GM12865 (cell line): ENCODE measurements at places on chromosomes 1 and 21.

GRCh38 chr21:34865400-34866241 lies 183.5 kb downstream of the RUNX1 start:
- DNase-seq: peak; percentile 94

DNA sequence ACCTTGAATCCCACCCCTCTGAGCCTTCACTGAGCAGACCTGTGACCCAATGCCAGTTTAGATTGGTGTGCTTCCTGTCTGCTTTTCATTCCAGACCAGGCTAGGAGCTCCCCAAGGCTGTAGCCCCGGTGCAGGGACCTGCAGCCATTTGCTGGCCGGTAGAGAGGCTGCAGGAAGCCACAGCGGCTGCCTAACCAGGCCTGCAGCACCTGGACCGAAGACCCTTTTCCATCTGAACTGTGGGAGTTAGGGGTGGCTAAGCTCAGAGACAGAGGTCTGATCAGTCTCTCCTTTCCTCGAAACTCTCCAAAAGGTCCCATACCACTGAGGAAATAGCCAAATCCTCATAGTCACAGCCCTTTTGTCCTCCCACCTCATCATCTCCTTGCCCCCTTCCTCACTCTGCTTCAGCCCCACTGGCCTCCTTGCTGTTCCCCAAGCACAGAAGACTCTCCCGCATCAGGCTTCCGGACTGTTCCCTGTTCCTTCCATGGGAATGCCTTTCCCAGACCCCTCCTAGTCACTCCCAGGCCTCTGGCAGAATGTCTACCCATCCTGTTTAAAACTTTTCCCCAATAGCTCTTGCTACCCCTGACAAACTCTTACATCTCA lies 674 bp upstream of the TTC4 start:
- no peak for DNase-seq

GRCh38 chr1:156693848-156694689 lies 11.3 kb downstream of the CRABP2 start:
- DNase-seq: no peak

DNA sequence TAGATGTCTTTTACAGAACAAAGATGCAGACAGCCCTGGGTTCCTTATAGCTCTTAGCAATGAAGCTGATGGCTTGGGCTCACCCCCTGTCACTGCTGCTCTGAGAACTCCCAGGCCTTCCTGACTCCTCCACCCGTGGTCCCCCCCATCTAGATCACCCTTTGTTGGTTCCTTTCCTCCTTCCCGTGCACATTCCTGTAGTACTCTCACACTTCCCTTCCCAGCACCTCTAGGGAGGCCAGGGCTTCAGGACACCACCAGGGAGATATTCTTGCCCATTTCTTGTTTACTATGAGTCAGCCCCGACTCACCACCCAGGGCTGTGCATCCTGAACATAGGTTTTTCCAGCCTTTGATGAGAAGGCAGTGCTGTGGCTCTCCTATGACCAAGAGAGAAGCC lies 14.4 kb upstream of the NOS1AP start:
- no peak for DNase-seq

GRCh38 chr1:175935566-175936115 lies 192.2 kb upstream of the TNR start:
- no peak for DNase-seq

- peak; percentile 56 for DNase-seq
Observed at GRCh38 chr1:110259770-110260169, 49.7 kb downstream of the KCNC4 start.

GRCh38 chr1:70042090-70042731 lies 163.2 kb downstream of the LRRC40 start:
- DNase-seq: no peak

- DNase-seq: peak; percentile 68
Observed at GRCh38 chr1:166164995-166165660, 1.7 kb downstream of the FAM78B start.

GRCh38 chr1:30033256-30034104 lies 689.9 kb downstream of the MATN1 start:
- no peak for DNase-seq

DNA sequence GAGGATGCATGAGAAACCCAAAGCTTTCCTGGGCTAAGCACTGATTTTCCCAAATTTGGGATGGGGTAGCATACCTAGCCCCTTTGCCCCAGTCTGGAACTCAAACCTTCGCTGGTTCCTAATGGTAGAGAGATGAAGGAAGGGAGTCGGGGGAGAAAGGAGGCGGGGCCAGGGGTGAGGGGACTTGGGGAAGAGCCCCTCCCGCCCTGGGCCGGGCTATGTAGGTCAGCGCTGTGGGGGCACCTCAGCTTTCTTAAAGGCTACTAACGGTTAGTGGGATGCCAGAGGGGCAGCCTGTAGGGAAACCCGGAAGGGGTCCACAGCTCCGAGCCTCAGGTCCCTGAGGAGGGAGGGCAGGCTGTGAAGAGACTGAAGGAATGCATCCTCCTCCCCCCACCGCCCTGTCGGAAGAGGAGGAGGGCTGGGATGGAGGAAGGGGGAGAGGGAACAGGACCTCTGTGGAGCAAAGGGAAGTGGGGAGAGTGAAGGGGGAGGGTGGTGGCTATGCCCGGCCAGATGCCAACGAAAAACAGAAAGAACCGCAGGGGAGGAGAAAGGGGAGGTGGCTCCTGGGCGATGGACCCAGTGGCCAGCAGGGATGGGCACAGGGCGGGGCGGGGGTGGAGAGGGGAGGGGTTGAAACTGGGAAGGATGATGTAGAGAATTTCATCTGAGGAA lies 1.3 kb downstream of the CADM3 start:
- DNase-seq: no peak

GRCh38 chr1:235516862-235517446 lies 12.7 kb upstream of the B3GALNT2 start:
- DNase-seq: peak; percentile 55

DNA sequence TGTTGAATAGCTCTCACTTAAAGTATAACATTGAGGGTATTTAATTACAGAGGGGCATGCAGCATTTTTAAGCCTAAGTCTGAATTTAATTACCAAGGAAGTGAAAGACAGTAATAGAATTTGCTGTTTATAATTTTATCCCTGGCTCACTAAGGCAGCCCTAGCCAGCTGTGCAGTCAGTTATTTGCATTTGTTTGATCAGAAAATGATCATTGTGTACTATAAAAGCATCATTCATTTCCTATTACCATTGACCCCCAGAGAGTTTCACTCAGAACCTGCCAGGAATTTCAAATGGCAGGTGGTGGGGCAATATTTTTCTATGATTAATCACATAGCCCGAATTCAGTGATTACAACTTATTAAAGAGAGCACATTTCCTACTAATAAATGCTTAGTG lies 277.1 kb upstream of the KAZN start:
- DNase-seq: no peak

DNA sequence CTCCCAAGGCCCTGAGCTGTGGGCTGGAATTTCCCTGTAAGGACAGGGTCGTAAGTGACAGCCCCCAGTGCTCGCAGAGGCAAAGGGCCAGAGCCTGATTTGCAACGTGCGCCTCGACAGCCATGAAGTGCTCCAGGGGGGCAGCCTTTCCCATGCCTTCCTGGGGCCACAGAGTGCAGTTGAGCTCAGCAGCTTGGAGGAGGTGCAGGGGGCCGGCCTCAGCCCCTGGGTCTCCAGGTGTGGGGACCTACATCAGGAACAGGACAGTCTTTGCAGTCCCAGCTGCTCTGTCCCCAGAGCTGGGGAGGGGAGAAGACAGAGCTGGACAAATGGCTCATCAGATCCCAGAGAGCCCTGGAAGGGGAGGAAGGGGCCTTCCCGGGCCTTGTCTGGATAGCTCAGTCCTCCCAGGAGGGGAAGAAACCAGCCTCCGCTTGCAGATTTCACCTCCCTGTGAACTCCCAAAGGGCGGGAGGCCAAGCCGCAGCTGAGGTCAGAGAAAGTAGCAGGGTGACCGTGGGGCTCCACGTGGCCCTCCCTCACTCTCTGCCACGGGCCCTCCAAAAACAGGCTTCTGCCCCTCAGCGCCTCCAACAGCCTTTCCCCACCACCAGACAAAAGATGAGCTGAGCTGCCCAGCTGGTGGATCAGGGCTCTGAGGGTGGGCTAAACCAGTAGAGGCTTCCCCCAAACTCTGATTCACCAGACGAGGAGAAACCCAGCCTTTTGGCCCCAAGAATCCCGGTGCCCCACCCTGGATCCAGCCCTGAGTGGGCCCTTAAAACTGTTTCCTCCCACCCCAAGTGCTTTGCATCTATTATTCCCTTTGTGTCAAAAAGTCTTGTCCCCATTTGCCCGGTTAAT lies 76.5 kb downstream of the DHRS3 start:
- DNase-seq: no peak

DNA sequence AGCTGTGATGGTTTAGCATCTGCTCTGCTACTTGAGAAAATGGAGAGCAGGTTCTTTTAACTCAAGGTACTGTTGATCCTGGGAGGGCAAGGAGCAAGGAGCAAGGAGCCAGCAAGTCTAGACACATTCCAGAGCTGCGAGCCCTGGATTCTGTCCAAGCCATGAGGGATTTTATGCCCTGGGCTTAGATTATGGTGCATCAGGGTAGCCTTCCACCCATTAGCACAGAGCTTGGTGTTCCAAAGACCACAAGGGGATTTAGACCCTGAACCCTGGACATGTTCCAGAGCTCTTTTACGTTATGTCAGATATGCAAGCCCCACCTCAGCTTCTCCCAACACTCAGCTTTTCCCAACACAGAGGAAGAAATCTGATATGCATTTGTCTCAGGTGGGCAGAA lies 2.0 kb upstream of the OR14I1 start:
- no peak for DNase-seq

- DNase-seq: no peak
Observed at GRCh38 chr21:36260802-36261201, 59.2 kb upstream of the MORC3 start.

GRCh38 chr1:31752258-31752657 lies 11.9 kb downstream of the ADGRB2 start:
- DNase-seq: no peak

GRCh38 chr1:165628147-165628822 lies 2.7 kb upstream of the MGST3 start:
- DNase-seq: no peak

DNA sequence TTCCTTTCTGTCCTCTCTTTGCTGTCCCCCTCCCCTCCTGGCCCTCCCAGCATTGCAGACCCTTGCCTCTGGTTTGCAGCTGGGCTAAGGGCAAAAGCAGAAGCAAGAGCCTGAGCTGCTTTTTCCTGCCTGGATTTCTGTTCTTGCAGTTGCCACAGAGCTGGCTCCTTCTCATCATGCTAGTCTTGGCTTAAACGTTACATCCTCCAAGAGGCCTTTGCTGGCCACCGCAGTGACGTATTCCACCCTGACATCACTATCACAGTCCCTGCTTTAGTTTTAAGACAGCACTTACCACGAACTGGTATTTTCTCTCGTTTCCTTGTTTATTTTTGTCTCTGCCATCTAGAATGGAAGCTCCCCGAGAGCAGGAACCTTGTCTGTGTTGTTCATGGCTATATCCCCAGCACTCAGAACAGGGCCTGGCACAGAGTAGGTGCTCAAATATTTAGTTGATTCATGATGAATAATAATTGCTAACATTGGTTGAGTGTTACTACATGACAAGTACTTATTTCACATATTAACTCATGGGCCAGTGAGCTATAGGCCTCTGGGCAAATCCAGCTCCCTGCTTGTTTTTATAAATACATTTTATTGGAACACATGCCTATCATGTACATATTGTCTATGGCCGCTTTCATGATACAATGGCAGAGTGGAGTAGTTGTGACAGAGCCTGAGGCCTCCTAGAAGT lies 13.2 kb upstream of the CSF1 start:
- no peak for DNase-seq

GRCh38 chr1:178066296-178066907 lies 27.5 kb upstream of the RASAL2 start:
- no peak for DNase-seq

- DNase-seq: no peak
Observed at GRCh38 chr1:81820765-81821164, 20.0 kb downstream of the ADGRL2 start.

DNA sequence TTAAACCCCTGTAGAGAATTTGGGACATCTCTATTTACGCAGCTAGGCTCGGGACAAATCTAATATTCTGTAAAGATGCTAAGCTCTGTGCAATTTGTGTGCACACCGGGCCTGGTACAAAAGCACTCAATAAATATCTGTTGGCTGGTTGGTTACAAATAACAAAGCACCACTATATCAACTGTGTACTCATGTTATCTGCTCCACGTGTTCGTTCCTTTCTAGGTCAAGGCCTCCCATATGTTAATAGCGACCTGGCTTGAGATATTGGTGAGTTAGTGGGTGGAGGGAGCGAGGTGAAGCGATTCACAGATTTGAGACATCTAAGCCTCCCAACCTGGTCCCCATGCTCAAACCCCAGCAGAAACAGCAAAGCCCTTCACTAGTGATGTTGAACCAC lies 47.1 kb upstream of the KAZN start:
- DNase-seq: no peak

GRCh38 chr1:246750752-246751151 lies 26.5 kb downstream of the SCCPDH start:
- DNase-seq: no peak

DNA sequence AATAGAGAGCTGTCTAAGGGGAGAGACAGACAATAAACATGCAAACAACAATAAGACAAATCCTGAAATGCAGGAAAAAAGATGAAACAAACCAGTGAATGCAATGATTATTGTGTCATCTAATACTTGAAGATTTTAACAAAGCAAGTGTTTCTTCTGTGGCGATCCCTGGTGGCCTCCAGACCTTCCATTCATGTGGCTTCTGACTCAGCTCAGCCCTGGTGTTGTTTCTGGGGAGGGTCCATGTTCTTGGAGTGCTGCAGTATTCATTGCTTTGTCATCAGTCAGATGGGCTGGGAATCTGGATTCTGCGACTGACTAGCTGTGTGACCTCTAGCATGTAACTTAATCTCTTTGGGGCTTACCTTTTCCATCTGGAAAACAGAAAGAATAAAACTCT lies 1.5 kb upstream of the C2CD4D start:
- no peak for DNase-seq

DNA sequence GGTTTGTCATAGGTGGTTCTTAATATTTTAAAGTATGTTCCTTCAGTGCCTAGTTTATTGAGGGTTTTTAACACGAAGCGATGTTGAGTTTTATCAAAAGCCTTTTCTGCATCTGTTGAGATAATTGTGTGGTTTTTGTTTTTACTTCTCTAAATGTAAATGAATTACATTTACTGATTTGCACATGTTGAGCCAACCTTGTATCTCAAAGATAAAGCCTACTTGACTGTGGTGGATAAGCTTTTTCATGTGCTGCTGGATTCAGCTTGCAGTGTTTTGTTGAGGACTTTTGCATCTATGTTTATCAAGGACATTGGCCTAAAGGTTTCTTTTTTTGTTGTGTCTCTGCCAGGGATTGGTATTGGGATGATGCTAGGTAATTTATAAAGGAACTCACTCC lies 142.5 kb downstream of the PRDM2 start:
- no peak for DNase-seq
